ENCODE measurements at places on chromosomes 5 and 9.

- DNase-seq = no peak
Measured at GRCh38 chr5:76083555-76084495, 642 bp downstream of the SV2C start.

GRCh38 chr5:107090506-107090905 lies 580.2 kb downstream of the EFNA5 start:
- no peak for DNase-seq

GRCh38 chr5:138663009-138663408 lies 87.8 kb upstream of the HSPA9 start:
- no peak for DNase-seq

DNA sequence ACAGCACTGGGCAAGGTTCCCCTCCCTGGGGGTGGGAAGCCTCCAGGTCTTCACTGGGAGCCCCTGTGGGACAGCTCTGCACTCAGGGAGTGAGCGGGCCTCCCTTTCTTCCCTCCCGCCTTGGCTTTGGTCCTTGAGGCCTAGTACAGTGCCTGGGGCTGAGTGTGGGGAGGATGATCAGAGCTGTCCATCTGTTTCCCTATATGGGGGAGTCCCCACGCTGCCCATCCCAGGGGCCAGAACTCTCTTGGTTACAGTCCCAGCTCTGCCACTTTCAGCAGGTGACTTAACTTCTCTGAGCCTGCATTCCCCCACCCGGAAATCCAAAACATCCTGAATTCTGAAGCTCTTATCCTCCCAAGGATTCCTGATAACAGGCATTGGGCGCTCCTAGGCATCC lies 42.6 kb downstream of the DAB2IP start:
- no peak for DNase-seq

DNA sequence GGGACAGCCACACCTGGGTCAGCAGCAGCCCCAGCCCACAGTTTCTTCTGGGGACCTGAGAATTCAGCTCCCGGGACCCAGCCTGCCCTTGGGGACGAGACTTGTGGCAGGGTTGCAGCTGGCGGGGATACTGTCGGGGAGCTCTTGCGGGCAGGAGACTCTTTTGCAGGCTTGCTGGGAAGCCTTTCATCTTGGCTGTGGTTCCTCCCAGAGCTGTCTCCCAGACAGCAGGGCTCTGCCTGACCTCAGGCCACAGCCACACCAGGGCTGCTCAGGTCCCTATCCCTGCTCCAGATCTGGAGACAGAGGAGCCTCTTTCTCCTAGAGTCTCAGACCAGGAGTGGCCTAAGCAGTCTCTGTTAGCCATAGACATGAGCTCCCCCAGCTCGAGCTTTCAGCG lies 4.7 kb upstream of the MYMK start:
- DNase-seq = no peak

DNA sequence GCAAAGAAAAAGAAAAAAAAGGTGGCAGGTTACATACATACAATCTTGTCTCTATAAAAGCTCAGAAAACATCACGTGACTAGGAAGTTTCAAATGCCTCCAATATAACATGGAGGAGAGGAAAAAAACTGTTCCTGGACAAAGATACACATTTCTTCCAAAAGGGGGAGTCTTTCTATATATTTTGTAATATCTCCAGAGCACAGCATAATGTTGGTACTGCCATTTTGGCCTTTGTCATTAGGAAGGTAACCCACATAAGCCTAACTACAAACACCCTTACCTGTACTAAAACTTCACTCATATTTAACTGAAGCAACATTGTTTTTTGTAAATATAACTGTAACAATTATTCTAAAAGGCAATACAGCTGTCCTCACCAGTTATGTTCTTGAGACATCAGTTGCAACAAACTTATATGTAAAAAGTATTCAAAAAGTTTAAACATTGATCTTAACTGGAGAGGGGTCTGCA lies 1.2 kb upstream of the BTF3 start:
- DNase-seq = peak; percentile 67

GRCh38 chr9:89999534-90000370 lies 394.9 kb downstream of the GADD45G start:
- peak; percentile 94 for DNase-seq

DNA sequence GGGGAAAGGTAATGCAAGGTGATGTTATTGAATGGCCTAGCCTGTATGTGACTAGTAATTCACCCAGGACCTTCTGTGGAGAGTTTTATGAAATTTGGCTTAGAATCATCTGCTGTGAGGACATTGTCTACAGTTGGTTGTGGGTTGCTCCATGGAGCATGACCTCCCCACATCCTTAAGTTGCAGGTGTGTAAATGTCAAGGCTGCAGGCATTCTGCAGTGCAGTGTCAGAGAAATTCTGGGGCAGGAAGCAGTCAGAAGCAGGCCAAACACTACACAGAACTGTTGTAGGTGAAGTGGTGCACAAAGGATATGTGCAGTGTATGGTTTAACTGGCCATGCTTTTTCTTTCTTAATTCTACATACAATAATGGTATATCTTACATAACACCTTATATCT lies 588.3 kb downstream of the EBF1 start:
- no peak for DNase-seq

GRCh38 chr9:72412483-72413040 lies 47.6 kb upstream of the ZFAND5 start:
- DNase-seq = no peak

DNA sequence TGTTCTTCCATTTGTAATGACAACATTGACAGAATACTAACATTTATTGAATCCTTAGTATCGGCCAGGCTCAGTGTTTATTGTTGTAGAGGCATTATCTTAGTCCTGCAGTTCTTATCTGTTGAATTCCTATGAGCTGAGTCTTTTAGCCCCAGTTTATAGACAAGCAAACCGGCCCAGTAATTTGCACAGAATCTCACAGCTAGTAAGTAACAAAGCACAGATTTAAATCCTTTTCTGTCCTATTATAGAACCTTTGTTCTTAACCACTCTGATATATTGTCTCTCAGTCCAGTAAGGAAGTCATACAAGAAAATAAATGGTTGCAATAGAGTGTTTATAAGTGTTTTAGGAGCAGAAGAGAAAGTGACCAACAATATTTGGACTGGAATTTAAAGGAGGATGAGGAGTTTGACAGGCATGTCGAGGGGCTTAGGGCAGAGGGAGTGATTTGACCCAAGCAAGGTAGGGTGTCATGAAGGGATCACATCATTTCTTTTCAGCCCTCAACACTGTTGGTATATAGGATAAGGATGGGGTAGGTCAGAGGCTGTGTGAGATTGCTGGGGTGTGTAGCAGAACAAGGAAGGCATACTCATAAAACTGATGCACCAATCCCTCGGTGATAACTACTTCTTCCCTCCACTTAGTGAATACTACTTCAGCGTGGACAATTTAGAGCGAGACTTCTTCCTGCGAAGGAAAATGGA lies 39.5 kb downstream of the LARP1 start:
- DNase-seq = no peak

- DNase-seq = no peak
Measured at GRCh38 chr9:93064392-93065134, 6.1 kb downstream of the SUSD3 start.

Data from NCI-H1092 treated with DMSO at 0.1 percent for 48 hours (cell line).